Activated T-cell treated with anti-CD3 and anti-CD28 coated beads for 1 hour (primary cell): ENCODE measurements at places on chromosomes 7 and 10.

DNA sequence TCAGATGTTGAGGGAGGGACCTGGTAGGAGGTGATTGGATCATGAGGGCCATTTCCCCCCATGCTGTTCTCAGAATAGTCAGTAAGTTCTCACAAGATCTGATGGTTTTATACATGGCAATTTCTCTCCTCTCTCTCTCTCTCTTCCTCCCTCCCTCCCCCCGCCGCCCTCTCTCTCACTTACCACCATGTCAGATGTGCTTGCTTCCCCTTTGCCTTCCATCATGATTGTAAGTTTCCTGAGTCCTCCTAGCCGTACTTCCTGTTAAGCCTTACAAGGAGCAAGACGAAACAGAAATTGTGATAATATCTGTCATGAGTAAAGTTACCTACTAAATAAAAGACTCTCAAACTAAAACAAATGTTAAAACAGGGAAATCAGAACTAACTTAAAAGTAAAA is 19.9 kb upstream of the GPR141 start:
- DNase-seq, result no peak

GRCh38 chr7:142636751-142637150 is 112.5 kb upstream of the PRSS1 start:
- no peak for DNase-seq

GRCh38 chr10:88389456-88389855 is 193.7 kb downstream of the RNLS start:
- DNase-seq, result no peak

DNA sequence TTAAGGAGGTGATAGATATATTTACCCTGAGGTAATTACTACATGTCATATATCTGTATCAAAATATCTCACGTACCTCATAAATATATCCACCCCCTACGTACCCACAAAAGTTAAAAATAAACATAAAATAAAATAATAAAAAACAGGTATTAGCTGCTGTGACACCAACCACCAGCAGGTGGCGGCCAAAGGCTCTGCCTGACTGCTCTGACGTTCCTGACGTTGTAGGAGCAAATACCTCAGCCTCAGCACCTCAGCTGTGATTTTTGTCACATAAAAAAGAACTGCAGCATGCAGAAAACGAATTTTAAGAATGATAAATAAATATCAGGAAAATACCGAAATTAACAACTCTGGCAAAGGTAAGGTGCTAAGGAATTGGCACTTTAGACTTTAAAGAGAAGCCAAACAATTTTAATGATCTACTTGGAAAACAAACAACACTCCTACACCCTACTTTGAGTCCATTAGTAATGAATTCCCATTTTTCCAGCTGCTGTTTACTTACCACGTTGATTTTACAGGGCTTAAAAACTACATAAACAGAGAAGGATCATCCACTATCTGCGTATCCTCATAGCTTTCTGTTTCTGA is 125.4 kb upstream of the TARP start:
- DNase-seq, result peak; percentile 52

DNA sequence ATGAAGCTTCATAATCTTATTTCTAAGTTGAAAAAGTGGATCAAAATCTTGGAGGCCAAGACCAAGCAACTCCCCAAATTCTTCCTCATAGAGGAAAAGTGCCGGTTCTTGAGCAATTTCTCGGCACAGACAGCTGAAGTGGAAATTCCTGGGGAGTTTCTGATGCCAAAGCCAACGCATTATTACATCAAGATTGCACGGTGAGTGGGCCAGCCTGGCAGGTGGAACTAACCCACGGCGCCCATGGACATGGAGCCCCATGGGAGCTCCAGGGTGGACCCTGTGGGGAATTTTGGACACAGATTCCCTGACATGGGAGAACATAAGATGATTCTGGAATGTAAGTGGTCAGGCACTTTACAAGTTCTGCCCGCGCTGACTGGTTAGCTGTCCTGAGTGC is 125.9 kb downstream of the TRRAP start:
- DNase-seq, result no peak

DNA sequence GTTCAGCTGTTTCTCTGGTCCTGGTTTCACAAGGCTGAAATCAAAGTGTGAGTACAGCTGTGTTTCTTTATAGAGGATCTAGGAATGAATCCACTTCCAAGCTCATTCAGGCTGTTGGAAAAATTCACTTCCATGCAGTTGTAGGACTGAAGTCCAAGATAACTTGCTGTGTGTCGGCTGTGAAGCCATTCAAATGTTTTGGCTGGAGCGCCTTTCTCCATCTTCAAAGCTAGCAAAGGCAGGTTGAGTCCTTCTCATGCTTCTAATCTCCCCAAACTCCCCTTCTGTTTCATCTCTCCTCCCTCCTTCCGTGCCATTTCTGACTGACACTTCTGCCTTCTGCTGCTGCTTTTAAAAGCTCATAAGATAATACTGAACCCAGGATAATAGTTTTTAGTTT is 1195.4 kb upstream of the LRRN3 start:
- no peak for DNase-seq
